ENCODE measurements at places on chromosomes 5 and 9.

GRCh38 chr9:127074561-127075548 lies 47.6 kb downstream of the ANGPTL2 start:
- DNase-seq: no peak

DNA sequence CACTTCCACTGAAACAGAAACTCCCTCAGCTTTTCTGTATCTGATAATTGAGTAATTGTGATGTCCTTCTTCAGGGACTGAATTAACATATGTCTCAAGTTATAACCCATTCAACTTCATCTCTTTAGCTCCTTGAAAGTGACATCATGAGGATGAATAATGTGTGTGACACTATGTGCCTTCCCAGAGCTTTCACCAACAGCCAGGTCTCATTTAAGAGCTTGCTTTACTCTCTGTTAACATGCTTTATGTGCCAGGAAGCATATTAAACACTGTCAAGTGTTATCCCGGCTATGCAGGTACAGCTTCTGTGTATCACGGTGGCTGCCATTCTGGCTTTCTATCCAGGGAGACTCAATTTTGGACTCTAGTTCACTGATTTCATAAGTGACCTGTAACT lies 799.9 kb downstream of the CDH12 start:
- no peak for DNase-seq

DNA sequence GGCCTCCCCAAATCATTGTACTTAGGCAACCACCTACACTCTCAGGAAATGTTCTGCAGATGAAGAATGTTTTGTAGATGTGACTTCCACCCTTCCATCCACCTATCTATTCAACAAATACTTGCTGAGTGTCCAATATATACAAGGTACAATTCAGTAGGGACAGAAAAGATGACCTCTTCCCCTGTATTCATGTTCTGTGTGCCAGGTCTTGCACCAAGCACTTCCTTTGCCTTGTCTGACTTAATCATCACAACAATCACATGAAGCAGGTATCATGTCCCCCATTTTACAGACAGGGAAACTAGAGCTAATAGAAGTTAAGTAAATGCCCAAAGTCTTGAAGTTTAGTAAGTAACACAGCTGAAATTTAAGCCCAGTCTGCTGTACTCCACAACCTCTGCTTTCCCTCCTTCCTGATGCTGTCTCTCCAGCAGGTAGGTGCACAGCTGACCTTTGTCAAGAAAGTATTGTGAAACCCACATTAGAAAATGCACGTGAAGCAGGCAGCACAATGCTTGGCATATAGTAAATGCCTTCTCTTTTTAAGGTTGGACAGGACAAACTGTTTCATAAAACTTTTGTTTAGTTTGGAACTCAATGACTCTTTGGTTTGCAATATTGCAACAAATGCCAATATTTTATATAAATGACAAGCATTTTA lies 296.5 kb downstream of the DEPDC1B start:
- peak; percentile 65 for DNase-seq

DNA sequence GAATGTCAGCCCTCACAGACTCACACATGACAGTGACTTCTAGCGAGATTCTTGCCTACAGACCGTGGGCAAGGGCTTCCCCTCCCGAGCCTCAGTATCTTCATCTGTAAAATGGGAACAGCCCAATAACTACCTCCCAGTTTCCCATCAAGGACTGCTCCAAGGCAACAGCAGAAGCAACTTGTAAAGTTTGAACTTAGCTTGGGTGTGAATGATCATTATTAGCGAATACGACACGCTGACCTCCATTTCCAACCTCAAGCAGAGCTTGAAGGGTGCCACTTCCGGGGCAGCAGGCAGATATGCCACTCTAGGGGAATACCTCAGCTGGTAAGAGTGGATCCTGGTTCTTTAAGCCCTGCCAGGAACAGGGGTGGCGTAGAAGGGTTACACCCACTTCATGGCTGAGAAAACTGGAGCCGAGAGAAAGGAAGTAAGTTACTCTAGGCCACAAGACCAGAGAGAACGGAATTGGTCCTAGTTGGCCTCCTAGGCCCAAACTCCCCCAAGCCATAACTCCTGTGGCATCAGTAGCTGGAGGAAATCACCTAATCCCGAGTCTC lies 2.0 kb downstream of the RNF44 start:
- no peak for DNase-seq

- DNase-seq: no peak
Measured at GRCh38 chr5:122723606-122724352, 51.1 kb upstream of the SNX2 start.

Data from HepG2 (cell line).